ENCODE measurements at places on chromosomes 5 and 9. TPM values are rescaled to one million over a fixed set of nuclear protein-coding genes. Genes with fewer than 3 reads are reported as not detected.
A peak's percentile ranks its signal among the peaks of the same experiment; 100 is the strongest.

PCDHB14 gene
- 17.6 TPM for total RNA-seq

- DNase-seq = no peak
Measured at GRCh38 chr9:107991581-107991980, 502.0 kb upstream of the KLF4 start.

CERCAM gene
- 60.3 TPM for total RNA-seq

DNA sequence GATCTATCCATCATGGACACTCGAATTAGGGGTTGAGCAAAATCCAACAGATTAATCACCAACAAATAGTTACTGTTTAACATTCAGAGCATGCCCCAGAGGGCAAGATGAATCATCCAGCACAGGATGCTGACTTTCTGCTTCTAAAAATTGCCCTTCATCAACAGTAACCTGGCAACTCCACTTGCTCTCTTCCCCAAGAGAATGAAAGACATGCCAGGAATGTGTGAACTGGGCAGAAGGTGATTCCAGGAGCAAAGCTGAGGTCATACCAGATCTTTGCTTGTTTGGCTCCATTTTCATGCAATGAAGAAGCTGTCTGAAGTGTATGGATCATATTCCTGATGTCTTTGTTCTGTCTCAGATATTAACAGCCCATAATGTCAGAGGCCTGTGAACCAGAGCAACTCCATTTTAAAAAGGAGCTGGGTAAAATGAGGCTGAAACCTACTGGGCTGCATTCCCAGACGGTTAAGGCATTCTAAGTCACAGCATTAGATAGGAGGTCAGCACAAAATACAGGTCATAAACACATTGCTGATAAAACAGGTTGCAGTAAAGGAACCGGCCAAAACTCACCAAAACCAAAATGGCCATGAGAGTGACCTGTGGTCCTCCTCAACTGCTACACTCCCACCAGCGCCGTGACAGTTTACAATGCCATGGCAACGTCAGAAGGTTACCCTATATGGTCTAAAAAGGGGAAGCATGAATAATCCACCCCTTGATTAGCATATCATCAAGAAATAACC is 2.5 kb upstream of the ZNF367 start:
- peak; percentile 100 for DNase-seq

GRCh38 chr9:20441711-20442423 is 180.4 kb downstream of the MLLT3 start:
- DNase-seq = peak; percentile 31

GRCh38 chr5:112906637-112907036 is 15.4 kb downstream of the REEP5 start:
- DNase-seq = no peak

OR1J2 gene
- total RNA-seq = not detected

GRCh38 chr5:4375640-4376039 is 764.5 kb upstream of the ADAMTS16 start:
- DNase-seq = no peak

SMC5 gene
- total RNA-seq = 27.9 TPM

GABRA1 gene
- not detected for total RNA-seq

VDAC1 gene
- total RNA-seq = 554 TPM

TPM2 gene
- 423 TPM for total RNA-seq

GRCh38 chr5:143569213-143569701 is 165.8 kb upstream of the NR3C1 start:
- DNase-seq = no peak

PANK3 gene
- total RNA-seq = 62.3 TPM

DNA sequence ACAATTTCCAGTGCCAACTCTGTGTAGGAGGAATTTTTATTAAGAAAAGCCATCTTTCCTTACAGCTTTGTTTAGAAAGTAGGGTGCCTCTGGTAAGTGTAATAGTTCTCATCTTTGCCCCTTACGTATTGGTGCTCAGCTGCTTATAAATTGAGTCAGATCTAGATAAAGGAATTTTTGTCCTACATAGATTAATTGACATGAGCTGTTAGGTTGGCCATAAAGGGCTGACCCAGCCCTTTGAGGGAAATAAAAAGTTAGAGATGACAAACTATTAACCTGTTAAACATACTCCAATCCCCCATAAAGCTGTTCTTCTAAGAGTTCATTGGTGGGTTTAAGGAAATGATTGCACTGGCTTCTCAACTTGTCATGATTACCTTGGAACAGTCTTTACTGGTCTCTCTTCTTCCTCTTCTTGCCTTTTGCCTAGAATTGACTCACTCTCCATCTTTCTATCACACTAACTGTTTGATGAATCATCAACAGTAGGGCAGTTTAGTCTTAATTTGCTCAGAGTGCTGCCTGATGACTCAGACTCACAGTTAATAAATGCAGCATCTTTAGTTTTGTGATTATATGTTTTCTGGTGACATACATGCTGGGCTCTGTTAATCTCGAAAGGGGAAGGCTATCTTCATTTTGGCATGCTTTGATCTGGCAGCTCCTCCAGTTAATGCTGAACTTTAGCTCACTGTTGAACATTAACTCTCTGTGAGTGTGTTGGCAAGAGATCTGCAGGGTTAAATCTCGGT is 51.7 kb downstream of the ARHGAP26 start:
- DNase-seq = peak; percentile 95

CDKN2B-AS1 gene
- not detected for total RNA-seq

DNA sequence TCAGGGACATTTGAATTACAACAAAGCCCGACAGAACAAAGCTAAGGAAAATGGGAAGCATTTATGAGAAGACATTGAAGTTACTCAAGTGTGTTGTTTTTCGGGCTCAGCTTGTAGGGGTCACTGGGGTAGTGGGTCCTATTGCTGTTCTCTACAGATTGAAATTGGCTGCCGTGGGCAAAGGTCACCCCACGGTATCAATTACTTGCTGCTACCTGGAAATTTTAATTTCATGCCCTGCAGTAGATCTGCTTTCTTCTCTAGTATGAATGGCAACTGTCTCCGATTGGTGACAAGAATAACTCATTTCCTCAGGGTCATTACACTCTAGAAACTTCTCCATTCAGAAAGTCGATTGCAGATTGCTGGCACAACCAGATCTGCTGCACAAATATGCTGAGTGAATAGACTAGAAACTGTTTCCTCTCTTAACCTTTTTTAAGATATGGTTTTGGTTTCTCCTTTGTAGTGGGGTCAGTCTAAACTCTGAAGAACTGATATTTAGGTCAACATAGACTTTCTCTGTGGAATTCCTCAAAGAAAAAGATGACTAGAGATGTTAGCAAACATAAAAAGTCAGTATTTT is 454.1 kb downstream of the ARHGEF28 start:
- no peak for DNase-seq

DNA sequence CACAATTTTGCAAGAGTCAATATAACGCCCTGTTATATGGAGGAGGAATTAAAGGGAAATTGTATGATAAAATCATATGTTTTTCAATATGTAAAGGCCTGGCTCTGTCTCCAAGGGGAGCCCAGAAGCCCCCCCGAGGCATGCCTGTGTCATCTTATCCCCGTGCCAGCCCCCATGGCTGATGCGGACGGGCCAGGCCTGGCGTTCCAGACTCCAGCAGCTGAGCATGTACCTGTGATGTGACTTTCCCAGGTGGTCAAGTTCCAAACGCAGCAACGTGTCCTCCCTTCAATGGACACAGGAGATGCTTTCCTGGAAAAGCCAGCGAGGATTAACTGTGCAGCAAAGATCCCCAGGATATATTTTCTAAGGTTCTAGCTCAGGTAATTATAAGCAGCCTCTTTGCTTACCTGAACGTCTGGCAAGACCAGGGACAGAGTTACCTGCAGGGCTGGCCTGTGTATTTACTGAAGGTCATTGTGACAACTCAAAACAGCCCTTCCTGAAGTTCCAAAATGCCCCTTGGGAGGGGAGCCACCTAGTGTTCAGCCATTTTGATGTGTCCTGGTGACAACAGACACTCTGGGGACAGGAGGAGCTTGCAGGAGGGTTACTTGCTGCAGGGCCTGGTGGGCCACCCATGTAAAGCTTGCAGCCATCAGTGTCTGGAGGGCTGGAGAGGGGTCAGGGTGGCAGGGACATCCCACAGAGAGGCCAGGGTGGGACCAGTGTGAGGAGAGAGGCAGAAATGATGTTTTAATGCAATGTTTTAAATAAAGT is 53.3 kb upstream of the RNU6ATAC start:
- DNase-seq = no peak

- peak; percentile 65 for DNase-seq
Measured at GRCh38 chr9:69874301-69875060, 53.9 kb downstream of the CFAP95 start.

All from A172 (cell line).